ENCODE measurements at places on chromosomes 12 and 14.
A peak's percentile ranks its signal among the peaks of the same experiment; 100 is the strongest.

DNA sequence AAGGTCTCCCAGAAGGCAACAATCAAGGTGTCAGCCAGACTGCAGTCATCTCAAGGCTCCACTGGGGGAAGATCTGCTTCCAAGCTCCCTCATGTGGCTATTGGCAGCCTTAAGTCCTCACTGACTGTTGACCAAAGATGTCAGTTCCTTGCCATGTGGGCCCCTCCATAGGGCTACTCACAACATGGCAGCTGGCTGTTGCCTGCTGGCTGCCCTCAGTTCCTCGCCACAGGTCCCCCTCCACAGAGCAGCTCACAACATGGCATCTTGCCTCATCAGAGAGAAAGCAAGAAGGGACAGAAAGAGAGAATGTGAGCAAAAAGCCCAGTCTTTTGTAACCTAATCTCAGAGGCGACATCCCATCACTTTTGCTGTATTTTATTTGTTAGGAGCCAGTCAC, 34.4 kb upstream of the EGLN3 start:
- no peak for DNase-seq

GRCh38 chr14:59187118-59187517, 1.3 kb upstream of the DAAM1 start:
- DNase-seq: no peak

- peak; percentile 59 for DNase-seq
Measured at GRCh38 chr12:48165089-48165981, 8.0 kb upstream of the ASB8 start.

- DNase-seq: no peak
Measured at GRCh38 chr12:104410326-104410725, 46.4 kb upstream of the CHST11 start.

- peak; percentile 62 for DNase-seq
Measured at GRCh38 chr14:106564058-106564643, 1037.8 kb downstream of the TMEM121 start.

DNA sequence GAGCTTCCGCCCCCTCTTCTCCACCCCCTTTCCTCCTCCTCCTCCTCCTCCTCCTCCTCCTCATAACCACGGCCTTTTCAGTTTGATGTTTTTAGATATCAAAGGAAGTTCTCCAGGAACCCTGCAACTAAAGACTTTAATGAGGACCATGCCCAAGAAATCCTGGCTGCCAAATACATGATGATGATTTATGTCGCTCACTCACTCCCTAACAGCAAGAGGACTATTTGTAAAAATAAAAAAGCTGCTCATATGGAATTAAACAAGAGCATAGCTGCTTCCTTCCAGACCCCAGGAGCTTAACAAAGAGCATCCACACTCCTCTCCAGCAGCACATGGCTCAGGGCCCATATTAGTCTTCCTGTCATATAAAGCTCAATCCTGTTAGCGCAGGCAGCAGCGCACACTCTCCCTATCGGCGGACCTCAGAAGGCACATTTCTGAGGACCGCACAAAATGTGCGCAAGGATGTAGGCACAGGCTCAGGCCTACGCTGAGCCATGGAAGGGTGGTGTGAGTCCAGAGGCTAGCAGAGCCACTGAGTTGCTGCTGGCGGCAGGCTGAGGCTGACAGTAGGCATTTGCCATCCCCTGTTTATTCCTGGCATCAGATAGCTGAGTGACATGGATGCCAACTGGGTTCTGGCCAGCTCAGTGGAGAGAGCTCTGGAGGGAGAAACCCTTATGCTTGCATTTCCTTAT, 232.8 kb downstream of the MSRB3 start:
- no peak for DNase-seq

DNA sequence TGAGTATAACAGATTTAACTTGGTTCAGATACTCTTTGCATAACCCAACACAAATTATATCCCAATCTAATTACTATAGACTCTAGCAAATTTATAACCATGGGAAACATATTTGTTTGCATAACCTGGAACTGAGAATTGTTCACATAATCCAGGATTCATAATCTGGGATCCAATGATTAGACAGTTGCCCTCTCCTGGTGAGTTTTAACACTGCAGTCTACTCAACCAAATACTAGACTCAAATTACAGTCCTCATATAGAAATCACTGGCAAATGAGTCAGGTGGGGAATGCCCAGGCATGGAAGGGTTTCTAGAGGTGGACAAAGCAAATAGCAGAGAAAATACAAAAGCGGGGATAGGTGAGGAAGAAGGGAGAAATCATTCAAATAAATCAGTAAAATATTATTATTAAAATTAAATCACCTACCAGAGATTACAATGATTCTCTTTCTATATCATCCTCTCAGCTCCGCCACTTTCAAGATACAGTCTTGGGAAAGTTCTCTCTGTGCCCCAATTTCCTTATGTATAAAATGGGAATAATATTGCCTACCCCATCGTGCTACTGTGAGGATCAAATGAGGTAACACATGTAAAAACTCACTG, 9.4 kb downstream of the GCH1 start:
- no peak for DNase-seq

- DNase-seq: no peak
Measured at GRCh38 chr12:2082321-2082720, 29.5 kb downstream of the CACNA1C start.

GRCh38 chr12:72256725-72257124, 15.4 kb upstream of the TRHDE start:
- no peak for DNase-seq

All from GM10248 (cell line).